ENCODE measurements at places on chromosomes 3 and 15.

GRCh38 chr15:69114331-69114928, 46.0 kb upstream of the GLCE start:
- no peak for DNase-seq

- no peak for DNase-seq
Measured at GRCh38 chr3:159796226-159796625, 192.4 kb upstream of the IL12A start.

GRCh38 chr3:127073941-127074820, 91.3 kb downstream of the PLXNA1 start:
- DNase-seq, result no peak

DNA sequence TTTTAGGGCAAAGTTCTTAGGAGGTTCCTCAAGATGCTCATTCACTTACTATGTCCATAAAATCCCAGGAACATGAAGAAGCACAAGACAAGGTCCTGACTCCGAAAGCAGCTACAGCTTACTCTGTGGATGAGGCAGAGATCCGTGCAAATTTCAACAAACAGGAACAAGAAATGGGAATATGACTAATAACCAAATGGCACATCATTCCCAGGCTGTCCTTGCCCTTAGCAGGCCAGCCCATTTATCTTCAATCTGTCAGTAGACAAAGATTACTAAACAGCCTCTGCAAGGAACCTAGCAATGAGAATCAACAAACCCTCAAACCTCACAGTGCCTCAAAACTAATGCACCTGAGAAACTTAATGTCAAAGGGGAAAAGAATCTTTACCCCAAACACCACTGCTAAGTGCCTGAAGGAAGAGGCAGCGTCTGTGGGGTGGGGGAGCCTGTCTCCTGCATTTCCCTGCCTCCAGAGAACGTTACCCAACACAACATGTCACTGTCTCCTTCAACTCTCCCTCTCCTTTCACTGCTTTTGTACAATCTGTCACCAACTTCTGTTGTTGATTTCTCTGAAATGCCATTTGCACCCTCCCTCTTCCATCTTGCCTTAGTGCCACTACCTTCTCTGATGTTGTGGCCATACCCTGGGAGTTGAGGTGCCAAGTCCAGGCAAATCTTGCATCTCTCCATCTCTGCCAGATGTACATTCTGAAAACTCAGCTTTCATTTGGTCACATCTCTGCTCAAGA, 4.8 kb downstream of the TNFAIP8L3 start:
- DNase-seq, result no peak

- no peak for DNase-seq
Measured at GRCh38 chr15:36152936-36153335, 426.5 kb upstream of the CDIN1 start.

- no peak for DNase-seq
Measured at GRCh38 chr3:98843266-98843959, 58.1 kb downstream of the DCBLD2 start.

GRCh38 chr3:190208196-190208595, 87.5 kb upstream of the P3H2 start:
- DNase-seq, result no peak

Data from NCI-H1436 (cell line).